Astrocyte of the spinal cord (primary cell): ENCODE measurements at places on chromosomes 12 and 14.
A peak's percentile ranks its signal among the peaks of the same experiment; 100 is the strongest.

DNA sequence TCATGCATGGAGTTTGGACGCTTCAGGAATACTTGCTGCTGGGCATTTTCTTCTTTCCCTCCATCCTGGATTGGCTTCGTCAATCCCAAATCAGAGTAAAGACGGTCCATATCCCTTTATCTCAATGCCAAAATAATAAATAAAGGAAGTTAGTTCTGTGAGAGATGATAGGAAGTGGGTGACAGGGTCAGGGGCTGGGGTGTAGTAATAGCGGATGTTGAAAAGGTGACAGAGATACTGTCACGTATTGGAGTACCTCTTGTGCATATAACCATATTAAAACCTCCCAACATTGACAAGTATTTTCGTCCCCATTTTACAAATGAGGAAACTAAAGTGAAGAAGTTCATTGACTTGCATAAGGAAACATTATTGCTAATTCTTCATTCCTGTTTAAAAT is 12.4 kb downstream of the MAGOHB start:
- no peak for DNase-seq

DNA sequence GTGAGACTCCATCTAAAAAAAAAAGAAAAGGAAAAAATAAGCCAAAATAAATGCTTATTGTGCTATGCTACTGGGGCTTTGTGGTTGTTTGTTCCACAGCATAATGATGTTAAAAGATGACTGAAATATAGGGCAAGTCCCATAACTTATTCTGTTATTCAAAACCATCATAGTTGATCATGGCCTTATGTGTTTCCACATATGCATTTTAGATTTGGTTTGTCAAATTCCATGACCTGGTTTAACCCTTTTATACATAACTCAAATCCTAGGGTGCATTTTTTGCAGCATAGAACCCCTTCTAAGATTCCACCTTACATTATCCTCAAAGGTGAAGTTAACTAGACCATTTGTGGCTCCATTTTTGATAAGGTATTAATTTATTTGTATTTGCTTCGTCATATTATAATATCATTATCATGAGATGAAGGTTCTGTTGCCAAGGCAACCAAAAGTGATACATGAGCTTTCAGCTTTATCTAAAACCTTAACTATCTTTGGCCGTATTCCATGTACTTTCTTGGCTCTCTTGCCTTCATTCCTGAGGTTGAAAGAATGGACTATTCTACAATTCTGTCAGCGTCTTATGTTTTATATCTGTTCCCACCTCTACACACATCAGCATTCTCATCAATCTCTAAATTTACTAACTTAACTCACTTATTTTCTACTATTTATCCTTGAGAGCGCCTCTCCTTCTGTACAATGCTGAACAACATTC is 138.7 kb upstream of the DYRK2 start:
- DNase-seq, result peak; percentile 9

GRCh38 chr12:100692502-100692901 is 102.1 kb upstream of the ANO4 start:
- no peak for DNase-seq

DNA sequence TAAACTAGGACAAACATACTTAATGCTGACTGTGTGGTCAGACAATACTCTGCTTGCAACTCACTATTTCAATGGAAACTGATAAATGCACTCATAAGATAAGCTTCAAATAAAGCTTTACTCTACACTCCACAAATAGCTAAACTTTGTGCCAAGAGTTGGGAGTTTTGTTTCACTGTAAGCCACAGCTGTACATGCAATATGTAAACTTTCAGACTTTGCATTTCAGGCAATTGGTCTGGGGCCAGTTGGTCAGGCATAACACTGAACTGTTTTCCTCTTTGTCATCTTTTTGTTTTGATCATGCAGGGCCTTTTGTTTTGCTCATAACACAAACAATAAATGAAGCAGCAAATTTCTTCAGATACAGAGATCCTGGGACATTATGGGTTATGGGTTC is 426.2 kb downstream of the IPO8 start:
- DNase-seq, result no peak

GRCh38 chr12:113392988-113393579 is 10.6 kb downstream of the SDS start:
- no peak for DNase-seq

- no peak for DNase-seq
These were observed 1133.2 kb upstream of the TMEM132C start for GRCh38 chr12:127133675-127134335.

DNA sequence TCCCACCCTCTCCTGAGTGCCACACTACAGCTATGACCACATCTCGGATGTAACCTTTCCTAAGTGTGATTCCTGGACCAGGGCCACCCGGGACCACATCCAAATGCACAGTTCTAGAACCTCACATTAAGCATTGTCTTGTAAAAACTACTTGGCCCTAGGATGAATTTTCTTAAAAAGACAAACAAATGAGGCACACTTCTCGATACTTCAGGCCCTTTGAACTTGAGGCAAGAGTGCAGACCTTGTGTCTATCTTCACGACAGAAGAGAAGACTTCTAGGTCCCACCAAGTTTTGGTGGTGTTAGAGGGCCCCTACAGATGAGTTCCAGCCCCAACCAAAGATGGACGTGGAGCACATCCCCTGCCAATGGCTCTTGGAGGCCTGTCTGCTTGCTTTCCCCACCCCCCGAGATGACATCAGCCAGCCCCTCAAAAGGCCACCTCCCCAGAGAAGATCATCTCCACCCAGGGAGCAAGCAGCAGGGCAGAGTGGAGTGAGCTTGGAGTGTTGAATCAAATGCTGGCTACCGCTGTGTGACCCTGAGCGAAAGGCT is 9.3 kb downstream of the ISCU start:
- no peak for DNase-seq

DNA sequence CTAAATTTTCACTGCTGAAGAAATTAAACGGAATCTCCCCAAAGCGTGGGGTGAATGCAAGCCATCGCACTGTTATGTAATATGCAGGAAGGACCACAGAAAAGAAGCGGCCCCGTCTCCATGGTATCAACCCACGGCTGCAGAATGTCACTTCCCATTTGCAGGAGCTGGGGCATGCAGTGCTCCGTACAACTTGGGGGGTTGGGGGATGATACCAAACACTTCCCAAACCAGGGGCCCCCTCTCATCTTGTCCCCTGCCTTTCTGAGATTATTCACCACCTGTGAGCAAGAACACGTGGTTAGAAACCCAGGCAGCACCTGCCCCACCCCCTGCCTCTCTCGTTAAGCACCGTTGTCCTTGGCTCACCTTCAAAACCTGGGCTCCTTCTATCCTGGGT is 505.1 kb upstream of the TMEM132C start:
- DNase-seq, result no peak

- DNase-seq, result no peak
These were observed 1.7 kb downstream of the RALGAPA1 start for GRCh38 chr14:35807131-35807961.

DNA sequence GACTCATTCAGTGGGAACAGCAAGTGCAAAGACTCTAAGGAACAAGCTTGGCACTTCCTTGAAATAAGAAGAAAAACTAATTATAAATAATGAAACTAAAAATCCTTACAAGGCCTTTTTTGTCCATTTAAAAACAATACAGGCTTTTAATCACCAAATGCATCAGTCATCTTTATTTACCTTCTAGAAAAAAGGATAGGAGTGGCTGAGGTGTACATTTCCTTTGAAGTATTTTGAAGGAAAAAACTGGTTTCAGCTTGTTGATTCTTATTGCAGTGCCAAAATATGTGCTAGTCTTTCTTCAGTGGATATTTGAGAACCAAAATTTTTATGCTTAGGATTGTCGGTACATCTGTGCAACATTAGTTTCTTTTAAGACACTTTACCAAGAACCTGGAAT is 29.8 kb downstream of the MED21 start:
- DNase-seq, result no peak

- no peak for DNase-seq
These were observed 42.1 kb upstream of the DICER1 start for GRCh38 chr14:95199298-95199983.

DNA sequence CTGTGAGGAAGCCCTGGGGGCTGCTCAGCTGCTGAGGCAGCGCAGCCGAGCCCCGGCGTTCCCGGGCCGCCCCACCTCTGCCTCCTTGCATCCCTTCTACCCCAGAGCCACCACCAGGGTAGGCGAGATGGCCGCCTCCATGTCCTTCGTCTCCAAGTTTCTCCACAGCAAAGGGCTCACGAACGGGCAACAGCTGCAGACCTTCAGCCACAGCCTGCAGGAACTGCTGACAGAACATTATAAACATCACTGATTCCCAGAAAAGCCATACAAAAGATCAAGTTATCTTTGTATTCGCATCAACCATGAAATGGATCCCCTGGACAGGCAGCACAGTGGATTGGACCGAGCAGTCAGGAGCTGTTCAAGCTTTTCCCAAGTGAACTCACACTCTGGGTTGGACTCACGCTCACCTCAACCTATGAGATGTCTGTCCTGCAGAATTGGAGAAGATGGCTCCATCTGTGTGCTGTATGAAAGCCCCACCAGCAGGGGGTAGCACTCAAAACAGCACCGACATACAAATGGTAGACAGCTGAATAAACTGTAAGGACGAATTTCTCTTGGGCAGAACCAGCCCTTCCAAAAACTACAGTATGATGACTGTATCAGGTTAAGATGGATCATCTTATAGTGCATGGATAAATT is 19.4 kb upstream of the A2M start:
- no peak for DNase-seq

DNA sequence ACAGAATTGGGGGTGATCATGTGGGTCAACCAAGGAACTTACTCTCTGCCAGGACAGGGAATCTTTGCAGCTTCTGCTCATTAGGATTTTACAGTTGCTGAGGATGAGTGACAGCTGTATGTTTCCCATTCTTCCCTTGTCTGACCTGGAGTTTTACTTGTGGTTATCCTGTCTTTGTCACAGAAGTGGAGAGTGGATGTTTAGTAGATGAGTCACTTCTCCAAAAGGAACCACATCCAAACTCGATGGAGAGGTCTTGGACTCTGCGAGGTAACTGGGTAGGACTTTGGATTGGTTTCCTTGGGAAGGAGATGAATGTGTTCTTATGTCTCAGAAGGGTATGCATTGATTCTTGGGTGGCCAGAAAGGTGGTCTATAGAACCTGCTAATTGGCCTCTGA is 53.8 kb upstream of the USP44 start:
- DNase-seq, result peak; percentile 52

GRCh38 chr14:100058777-100059437 is 6.3 kb upstream of the EVL start:
- no peak for DNase-seq

- DNase-seq, result no peak
These were observed 84.5 kb upstream of the AMN1 start for GRCh38 chr12:31813305-31813704.

GRCh38 chr12:112928978-112929377 is 9.3 kb upstream of the OAS3 start:
- DNase-seq, result no peak

DNA sequence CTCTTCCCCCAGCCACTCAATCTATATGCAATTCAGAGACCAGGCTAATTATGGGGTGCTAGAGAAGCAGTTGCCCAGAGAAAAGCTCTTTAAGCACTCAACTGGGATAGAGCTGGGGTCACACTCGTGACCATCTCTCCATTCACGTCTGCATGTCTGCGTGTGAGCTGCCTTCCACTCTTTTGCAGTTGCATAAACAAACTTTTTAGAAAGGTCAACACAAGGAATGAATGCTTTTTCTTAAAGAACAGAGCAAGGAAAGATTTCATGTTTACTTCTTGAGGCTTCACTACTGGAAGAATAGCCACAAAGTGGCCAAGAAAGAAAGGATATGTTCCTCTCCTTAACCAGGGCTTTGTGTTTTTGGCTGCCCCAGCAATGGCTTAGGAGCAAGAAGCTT is 151.1 kb downstream of the SAMD4A start:
- no peak for DNase-seq

DNA sequence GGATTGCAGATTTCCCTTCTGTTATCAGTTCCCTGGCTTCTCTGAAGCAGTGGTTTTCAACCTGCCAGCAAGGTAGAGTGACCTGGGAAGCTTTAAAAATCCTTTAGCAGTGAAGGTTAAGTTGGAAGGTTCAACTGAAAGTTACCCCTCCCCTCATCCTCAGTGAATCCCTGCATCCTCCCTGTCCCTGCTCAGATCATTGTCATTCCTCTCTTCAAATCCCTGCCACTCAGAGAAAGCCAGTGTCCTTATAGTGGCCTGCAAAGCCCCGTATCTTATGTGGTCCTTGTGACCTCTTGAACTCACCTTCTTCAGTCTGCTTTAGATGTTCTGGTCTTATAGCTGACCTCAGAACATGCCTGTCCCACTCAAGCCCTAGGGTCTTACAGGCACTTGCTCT is 53.6 kb downstream of the PPM1A start:
- no peak for DNase-seq

GRCh38 chr12:120652656-120653435 is 12.4 kb downstream of the CABP1 start:
- DNase-seq, result no peak

DNA sequence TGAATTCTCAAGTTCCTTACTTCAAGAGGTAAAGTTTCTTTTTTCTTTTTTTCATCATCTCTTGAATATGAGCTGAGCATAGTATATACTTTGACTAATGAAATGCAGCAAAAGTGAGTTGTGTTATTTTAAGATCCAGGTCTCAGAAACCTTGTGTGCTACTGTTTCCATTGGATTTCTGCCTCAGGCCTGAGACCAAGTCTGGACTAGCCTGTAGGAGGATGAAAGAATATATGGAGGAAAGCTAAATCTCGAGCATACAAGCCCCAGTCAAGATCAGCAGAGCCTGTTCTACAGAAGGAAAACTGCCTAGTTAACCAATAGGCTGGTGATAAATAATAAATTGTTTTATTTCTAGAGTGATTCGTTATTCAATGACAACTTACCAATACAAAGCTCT is 652.5 kb downstream of the C12orf50 start:
- DNase-seq, result no peak

GRCh38 chr14:73502017-73502619 is 11.4 kb downstream of the RIOX1 start:
- DNase-seq, result no peak

DNA sequence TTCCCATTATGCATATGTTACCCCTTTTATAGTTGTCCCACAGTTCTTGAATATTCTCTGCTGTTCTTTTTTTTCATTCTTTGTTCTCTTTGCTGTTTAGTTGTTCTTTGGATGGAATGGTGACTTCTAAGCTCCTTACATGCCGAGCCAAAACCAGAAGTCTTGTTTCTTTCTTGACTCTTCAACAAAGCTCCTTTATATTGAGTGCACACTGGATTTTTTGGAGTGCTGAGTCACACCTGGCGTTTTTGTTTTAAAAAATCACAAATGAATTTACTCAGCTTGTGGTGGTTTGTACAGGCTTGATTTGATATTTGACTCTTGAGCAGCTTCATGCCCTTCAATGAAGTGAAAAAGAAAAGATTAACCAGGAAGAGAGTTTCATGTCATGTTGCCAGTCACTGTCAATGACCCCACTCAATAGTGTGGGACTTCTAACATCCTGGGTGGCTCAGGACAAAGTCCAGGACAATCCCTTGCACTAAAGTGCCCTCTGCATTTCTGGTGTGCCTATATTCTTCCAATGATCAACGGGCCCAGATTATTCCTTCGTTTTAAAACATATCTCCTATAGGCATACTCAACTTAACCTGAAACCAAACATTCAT is 112.4 kb upstream of the SLC38A4 start:
- no peak for DNase-seq

GRCh38 chr14:68977718-68978171 is 1.4 kb downstream of the ACTN1 start:
- DNase-seq, result peak; percentile 97

GRCh38 chr12:1929241-1929984 is 11.0 kb upstream of the CACNA2D4 start:
- DNase-seq, result no peak

GRCh38 chr14:92224358-92224954 is 98.5 kb upstream of the SLC24A4 start:
- no peak for DNase-seq
